RWPE2 (cell line): ENCODE measurements at places on chromosomes 4 and X.

DNA sequence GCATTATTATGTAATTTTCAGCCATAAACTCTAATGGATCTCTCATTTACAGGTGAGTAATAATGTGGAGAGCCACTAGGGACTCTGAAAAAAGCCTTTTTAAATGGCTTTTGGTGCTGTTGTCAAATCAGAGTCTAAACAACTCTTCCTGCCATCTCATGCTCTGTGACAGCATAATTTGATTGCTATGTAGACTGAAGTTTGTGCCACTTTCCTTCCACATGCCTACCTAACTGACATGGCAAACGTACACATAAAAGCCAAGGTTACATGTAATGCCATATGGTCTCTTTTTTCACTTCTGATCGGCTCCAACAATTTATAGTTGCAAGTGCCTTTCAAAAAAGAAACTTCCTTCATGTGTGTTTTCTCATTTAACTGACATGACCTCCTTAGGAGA is 94.3 kb downstream of the SH2D1A start:
- no peak for DNase-seq

DNA sequence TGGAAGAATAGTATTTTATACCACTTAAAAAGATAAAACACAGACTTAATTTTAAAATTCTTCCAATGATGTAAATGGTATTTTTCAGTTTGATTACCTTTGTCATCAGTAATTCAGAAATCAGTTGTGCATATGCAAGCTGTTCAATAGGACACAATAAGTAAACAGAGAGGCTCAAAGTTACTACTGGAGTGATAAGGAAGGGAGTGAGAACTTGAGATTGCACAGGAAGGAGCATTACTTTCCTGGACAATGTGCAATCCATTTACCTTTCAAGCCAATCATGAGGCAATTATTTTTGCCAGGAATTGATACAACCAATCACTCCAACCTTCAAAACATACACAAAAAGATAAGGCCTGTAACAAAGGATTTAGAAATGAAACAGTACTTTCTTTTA is 1024.3 kb downstream of the RAPGEF2 start:
- DNase-seq: no peak

DNA sequence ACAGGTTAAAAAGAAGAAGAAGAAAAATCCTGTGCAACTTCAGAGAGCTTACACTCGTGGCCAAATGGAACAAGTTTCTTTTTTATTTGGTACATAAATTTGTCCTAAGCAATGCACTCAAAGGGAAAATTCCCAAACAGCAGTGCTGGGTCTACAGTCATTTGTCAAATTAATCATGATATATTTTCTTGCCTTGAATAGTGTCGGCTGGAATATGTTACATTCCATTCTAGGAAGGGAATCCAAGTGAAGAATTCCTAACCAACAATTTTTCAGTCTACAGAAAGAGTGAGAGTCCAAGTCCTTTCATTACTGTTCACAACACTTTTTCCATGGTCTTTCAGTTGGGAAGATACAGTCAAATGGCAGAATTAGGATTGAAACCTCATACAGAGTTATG is 63.9 kb downstream of the HAND2 start:
- no peak for DNase-seq

DNA sequence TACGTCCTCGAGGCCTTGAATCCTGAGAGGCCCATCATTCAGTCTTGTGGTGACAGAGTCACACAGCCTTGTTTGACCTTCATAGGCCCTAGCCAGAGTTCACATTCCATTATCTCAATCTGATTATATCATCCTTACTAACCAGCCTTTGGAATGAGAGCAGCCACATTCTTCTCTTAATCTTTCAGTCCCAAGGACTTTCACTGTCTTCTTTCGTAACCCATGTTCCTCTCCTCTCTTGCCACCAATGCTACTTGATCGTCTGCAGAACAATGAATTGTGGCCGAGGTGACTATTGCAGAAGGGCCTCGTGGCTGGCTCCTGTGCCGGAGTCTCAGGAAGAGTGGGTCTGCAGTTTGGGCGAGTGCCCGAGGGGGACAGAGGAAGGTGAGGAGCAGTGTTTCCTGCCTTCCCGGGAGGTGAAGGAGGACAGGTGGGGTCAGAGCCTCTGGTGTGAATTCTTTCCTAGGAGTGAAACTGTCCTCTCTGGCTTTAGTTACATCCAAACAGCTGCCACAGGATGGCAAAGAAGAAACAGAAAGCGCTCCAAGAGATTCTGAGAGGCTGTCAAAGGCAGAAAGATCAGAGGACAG is 94.6 kb downstream of the LIMCH1 start:
- DNase-seq: no peak

DNA sequence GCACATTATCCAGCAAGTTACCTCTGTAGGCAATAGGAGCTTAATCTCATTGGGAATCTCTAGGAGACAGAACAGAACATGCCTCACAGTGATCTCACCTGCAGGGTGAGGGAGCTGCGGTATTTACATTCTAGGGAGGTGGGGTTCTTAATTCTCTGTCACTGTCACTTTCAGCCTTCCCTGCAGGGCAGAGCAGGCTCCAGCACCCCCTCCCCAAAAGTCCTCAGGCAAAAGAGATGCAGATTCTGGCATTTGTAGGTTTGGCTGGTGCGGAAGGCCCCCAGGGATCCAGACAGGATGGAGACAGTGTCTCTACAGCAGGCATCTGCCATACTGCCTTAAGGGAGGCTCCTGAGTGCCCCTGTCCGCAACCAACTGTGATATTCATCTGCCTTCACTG is 166.4 kb upstream of the ATP6AP2 start:
- DNase-seq: no peak

DNA sequence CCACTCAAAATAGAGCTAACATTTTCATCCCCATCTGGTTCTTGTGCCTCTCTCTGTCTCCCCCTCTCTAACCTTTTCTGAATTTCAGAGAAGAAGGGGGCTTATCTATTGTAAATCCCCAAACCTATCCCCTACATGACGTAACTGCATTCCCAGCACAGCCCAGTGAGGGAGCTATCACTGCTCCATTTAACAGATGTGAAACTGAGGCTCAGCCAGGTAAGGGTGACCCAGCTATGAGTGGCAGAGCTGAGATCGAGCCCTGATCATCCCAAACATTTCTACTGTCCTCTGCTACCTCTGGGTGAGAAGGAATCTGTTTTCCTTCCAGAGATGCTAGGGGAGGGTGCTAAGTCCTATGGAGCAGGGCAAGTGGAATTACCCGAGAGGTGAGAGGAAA is 107.5 kb downstream of the SLC2A9 start:
- DNase-seq: no peak

- no peak for DNase-seq
Measured at GRCh38 chr4:22434895-22435294, 81.0 kb downstream of the ADGRA3 start.

DNA sequence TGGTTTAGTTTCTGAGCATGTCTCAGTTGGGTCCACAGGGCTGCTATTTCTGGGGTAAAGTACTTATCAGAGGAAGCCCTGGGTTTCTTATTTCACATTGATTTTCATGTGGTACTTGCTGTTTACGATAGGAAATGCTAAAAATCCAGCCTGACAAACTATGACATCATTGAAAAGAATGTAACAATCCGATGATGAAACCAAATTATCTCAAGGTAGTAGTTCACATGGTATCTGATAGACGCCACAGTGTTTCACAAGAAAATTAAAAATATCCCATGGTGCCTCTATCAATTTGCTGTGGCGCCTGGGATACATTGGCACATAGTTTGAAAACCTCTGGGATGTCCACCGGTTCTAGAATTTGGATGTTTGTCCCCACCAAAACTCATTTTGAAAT is 418.9 kb upstream of the RPS6KA3 start:
- DNase-seq: no peak

DNA sequence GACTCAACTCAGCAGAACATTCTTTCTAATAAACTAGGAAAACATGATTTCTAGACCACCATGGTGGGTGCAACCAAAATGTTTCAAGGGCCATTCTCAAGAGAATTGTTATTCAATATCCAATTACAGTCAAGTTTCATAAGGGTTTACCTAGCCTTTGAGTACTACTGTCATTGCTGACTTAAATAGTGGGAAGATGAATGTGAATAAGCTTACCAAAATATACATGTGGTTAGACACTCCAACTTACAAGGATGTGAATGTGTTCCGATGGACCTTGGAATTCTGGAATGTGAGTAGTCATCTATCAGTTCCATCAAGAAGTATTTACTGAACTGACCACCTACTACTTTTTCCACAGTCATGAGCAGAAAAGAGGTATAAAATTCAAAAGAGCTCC is 16.9 kb downstream of the SH3RF1 start:
- DNase-seq: no peak

DNA sequence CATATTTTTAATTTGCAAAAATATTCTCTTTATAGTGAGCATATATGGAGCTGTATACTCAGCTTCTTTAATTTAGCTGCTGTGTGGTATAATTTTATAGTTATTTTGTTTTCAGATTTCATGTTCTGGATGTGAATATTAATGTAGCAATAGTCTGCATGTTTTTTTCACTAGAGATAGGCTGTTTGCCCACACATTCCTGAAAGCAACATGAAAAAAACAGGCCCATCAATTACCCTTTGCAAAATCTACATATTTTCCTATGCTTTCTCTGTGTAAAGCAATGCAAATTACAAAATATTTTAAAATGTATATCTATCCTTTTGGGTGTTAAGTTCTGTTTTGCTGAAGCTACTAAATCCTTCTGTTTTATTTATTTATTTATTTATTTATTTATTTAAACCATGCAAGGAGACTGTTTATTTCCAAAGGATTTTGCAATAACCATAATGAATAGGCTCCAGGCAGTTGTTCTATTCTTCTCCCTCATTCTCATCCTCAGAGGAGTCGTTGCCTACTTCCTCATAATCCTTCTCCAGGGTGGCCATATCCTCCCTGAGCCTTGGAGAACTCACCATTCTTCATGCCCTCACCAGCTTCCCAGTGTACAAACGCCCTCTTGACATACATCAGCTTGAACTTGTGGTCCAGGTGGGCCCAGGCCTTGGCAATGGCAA is 277.1 kb downstream of the ANKRD50 start:
- no peak for DNase-seq

DNA sequence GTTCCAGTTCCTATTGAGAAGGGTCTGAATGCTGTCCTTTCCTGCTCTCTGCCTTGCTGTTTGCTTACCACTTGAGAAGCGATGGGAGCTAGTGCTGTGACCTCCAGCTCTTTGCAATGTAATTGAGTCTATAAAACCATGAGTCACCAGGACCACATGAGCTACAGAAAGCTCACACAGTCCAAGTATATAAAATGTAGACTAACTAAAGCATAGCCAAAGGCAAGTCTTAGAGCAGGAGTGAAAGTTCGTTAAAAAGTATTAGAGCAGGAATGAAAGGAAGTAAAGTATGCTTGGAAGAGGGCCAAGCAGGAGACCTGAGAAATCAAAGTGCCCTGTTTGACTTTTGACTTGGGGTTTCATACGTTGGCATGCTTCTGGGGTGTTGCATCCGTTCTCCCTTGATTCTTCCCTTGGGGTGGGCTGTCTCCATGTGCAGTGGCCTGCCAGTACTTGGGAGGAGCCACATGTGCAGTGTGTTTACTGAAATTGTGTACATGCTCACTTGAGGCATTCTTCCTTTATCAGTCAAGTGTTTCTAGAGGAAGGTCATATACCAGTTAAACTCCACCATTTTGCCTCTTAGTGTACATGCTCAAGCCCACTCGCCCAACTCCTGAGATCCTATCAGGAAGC is 71.3 kb upstream of the KIT start:
- no peak for DNase-seq

DNA sequence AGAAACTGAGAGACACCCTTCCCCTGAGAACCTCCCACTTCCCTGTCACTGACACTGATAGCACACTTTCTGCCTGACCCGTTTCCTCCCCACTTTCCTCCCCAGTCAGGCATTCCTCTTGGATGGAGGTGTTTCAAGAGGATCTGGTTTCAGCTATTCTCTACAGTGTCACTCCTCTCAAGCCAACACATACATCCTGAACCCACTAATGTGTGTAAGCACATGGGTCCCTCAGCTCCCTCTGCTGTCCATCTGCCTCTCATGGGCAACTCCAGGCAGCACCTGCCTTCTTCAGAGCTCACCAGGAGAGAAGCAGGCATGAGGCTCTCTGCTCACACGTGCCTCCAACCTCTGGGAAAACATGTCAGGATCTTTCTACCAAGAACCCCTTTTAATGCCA is 207.6 kb downstream of the NAF1 start:
- DNase-seq: no peak

DNA sequence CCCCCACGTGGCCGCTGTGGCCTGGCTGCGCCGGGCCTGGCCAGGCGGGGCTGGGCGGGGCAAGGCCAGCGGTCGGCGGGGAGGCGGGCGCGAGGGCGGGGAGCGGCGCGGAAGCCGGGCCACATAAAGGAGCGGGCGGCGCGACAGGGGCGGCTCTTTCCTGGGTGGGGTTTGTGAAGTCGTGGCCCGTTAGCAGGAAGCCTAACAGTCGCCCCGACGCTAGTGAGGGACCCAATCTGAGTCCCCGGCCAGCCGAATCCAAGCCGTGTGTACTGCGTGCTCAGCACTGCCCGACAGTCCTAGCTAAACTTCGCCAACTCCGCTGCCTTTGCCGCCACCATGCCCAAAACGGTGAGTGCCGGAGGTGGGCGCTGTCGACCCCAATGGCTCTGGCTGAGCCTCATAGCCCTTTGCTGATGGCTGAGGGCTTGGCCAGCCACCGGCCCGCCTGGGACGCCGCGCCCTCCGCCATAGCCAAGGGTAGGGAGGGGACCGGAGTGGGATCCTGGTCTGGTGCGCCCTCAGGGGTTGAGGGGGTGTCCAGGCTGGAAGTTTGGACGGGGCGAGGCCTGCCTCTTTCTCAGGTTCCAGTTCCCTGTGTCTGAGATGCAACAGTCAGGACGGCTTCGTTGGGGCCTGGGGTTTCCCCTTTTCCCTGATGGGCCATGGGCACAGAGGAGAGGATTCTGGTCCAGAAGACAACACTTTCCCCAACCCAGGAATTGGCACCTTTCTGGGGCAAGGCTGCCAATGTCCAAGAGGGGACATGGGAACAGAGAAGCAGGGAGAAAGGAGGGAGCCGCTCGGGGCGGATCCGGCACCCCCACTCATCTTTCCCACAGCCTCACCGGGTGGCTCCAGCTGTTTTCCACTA is at the start of gene MSN:
MSN (plus strand) TSS at position 152 of the 874 bp plus-strand sequence; CDS start at position 340, 188 bp downstream.
- no peak for DNase-seq

GRCh38 chr4:125714845-125715244 is 400.1 kb downstream of the FAT4 start:
- no peak for DNase-seq

DNA sequence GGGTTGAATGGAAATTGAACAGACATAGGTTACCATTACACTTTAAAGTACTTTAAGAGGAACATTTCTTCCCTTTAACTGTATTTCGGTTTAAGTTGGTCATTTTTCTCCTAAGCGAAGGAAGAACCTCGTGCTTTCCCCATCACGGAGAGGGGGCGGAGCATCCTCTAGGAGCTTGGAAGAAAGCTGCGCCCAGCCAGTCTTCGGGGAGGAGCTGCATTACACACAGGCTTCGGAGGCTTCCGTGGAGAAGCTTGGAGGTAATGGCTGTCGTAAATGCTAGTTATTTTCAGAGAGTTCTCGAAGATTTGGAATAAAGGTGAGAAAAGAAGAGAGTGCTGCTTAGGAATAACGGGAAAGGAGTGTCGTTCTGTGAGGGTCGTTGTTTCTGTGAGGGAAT is at the start of gene PWWP3B:
PWWP3B (plus strand) TSS at position 199 of the 400 bp plus-strand sequence. CDS start 37,128 bp downstream, outside the sequence.
- DNase-seq: peak; percentile 34

GRCh38 chr4:135227842-135228241 is 1026.3 kb upstream of the PABPC4L start:
- DNase-seq: no peak

GRCh38 chrX:149346306-149346705 is 158.8 kb downstream of the IDS start:
- DNase-seq: no peak
